ENCODE measurements at places on chromosomes 2 and 18.
A peak's percentile ranks its signal among the peaks of the same experiment; 100 is the strongest.

GRCh38 chr2:74191596-74192380, 6.6 kb upstream of the MTHFD2 start:
- no peak for DNase-seq

DNA sequence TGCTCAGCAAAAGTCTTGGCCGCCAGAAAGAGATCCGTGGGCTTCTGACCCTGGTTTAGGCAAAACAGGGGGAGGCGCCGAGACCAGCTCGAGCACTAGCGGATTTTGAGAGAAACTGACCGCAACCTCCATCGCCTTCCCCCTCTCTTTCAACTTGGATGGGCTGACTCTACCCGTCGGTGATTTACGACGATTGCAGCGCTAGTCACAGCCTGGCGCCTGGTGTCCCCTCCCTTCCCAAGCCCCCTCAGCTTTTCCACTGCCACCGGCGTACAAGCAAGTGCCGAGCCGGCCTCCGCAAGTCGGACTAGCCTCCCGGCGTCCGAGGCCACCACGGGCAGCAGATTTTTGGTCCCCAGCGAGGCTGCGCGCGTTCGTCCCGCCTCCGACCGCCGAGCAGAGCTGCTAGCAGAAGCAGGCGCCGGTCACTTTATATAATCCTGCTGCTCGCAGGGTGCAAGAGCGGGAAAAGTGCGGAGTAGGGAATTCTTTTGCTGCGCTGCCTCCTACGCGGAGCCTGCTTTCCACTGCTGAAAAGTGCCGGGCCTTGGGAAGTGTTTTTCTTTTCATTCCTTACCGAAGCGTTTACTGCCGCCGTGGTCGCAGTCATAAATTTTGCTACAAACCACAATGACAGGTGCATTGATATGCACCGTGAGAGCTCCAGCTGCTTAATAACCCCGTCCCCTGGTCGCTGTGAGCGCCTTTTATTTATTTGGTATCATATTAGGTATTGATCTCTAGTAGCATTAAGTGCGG, 7.7 kb downstream of the HOXD3 start:
- DNase-seq: no peak

- DNase-seq: no peak
These were observed 33.0 kb downstream of the SDC1 start for GRCh38 chr2:20191714-20192569.

DNA sequence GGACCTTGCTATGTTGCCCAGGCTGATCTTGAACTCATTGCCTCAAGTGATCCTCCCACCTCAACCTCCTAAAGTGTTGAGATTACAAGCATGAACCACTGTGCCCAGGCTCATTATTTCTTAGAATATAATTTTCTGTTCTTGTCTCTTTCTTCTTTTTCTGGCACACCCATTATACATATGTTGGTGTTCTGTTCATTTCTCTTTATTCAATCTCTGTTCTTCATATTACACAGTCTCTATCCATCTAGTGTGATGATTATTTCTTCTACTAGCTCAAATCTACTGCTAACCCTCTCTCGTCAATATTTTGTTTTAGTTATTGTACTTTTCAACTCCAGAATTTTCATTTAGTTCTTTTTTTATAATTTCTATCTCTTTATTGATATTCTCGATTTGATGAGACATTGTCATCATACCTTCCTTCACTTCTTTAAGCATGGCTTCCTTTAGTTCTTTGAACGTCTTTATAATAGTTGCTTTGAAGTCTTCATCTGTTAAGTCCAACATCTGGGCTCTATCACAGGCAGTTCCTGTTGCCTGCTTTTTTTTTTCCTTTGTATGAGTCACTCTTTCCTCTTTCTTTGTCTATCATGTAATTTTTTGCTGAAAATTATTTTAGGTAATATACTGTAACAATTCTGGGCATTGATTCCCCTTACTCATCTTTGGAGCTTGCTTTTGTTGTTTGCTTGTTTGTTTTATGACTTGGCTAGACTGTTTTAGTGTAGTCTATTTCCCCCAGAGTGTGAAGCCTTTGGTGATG, 196.4 kb upstream of the NABP1 start:
- no peak for DNase-seq

GRCh38 chr18:74544898-74545297, 10.6 kb downstream of the CNDP1 start:
- DNase-seq: no peak

DNA sequence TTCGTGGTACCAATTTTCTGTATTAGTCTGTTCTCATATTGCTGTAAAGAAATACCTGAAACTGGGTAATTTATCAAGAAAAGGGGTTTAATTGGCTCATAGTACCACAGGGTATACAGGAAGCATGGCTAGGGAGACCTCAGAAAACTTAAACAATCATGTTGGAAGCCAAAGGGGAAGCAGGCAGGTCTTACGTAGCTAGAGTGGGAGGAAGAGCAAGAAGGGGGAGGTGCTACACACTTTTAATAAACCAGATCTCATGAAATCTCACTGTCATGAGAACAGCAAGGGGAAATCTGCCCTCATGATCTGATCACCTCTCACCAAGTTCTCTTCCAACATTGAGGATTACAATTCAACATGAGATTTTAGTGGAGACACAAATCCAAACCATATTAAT, 226.8 kb upstream of the TPO start:
- no peak for DNase-seq

- no peak for DNase-seq
These were observed 342.2 kb upstream of the KYNU start for GRCh38 chr2:142535311-142535710.

GRCh38 chr18:7677001-7677400, 109.9 kb downstream of the PTPRM start:
- DNase-seq: no peak

DNA sequence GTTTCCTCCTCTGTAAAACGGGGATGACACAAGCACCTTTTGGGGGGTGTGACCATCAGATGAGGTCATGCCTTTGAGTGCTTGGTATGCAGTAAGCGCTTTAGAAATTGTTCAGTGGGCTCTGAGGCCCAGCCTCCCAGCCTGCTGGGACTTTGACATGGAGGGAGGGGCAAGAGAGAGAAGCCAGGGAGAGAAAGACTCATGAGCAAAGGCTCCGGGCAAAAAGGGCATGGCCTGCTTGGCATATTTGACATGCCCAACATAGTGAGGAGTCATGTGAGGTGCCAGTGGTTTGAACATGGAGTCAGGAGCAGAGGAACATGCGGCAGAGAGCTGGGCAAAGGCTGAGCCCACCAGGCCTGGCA, 14.0 kb downstream of the TNS1 start:
- DNase-seq: no peak

DNA sequence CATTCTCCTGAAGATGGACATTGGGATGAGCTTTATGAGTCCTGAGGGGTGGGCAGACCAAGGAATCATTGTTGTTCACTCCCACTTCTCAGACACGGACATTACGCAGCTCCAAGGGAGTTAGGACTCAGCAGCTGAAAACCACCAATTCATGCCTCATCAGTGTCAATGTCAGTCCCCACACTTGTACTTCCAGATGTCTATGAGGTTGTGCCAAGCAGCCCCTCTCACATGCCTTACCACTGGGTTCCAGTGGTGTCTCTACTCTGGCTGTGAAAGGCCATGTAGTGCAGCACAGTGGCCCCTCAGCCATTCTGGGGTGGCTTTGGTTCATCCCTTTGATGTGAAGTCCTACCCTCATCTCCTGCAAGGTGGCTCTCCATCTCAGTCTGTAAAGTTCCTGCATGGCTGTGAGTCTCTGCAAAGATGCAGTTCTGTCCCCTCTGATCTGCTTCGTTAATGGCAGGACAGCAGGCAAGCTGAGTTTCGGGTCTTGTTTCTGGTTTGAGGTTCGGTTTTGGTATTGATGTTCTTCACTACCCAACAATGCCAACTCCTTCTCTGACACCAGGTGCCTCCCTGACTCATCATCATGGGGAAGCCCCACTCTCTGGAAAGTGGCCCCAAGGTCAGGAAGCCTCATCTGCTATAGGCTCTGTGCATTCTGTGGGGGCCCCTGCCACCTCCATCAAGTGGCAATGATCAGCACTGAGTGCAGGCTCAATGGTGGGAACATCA, 14.0 kb upstream of the COL6A3 start:
- DNase-seq: no peak

GRCh38 chr2:215773728-215774127, 239.6 kb downstream of the MREG start:
- peak; percentile 63 for DNase-seq

- no peak for DNase-seq
These were observed 86.5 kb upstream of the UGP2 start for GRCh38 chr2:63755216-63755615.

DNA sequence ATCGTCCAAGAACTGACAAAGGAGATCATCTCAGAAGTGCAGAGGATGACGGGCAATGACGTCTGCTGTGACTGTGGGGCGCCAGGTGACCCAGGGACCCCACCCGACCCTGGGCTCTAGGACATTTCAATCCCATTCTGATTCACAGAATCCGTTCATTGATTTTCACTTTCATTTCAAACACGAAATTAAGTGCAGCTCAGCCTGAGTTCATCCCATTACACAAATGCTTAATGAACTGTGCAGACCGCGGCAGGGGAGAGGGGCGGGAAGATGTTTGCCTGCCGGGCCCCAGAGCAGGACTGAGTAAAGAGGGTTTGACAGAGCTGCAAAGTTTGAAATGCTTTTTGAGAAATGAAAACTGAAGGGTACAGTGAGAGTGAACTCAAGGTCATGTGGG, 67.1 kb downstream of the ITGB1BP1 start:
- DNase-seq: no peak

- peak; percentile 20 for DNase-seq
These were observed 115.0 kb downstream of the FAM124B start for GRCh38 chr2:224286923-224287322.

GRCh38 chr2:85799215-85799956, 45.6 kb downstream of the ATOH8 start:
- peak; percentile 86 for DNase-seq

DNA sequence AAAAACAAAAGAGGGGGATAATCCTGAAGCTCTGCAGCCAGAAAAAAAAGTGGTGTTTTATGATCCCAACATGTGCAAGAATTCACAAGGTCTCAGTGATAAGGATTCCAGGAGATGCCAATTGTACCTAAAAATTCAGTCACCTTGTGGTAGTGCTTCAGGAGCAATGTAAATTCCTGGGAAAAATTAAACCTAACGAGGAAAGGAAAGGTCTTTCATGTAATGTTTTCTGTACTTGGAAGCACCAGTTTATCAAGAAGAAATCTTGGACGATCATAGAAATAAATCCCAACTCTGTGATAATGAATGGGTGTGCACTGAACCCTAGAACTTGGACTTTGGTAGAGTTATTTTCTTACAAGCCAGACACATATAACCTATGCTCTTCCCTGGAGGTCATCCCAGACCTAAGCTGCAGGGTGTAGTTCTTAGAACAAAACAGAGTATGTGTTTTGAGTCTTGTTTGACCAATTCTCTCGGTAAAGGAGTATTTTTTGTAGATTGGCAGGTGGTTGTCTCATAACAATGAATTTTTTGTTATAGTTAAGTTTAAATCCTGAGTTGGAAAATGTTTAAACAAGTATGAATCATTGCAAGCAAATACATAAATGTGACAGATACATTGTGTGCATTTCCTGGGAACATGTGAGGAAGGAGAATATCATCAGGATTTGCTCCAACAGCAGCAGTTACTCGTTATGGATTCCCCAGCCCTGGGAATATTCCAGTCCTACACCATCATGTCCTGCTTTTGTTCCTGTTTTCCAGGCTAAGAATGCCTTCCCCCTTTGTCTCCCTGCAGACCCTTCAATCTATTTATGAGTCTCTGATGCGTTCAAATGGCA, 224.6 kb downstream of the NAPG start:
- peak; percentile 78 for DNase-seq

GRCh38 chr2:145402706-145403277, 882.9 kb upstream of the ZEB2 start:
- DNase-seq: peak; percentile 70

DNA sequence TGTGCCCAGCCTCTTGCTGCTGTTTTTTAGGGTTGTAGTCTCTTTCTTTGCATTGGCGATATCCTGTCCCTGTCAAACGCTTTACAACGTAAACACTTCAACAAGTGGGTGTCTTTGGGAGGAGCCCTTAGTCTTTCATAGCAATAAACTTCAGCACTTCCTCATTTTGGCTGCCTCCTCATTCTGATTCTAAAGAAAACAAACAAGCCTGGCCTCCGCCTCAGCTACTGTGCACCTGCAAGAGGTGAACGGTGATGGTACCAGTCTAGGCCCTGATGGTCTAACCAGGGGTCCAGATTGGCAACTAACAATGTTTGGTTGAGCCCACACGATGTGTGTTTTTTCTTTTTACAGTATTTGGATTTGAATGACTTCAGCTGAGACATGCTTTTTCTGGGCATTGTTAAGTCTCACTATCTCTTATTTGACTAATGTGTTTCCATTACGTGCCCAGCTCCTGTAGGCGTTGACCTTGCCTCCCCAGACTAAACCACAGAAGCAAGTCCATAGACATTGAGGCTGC, 53.2 kb upstream of the CUL3 start:
- DNase-seq: no peak

- peak; percentile 80 for DNase-seq
These were observed 645.7 kb downstream of the SLC4A3 start for GRCh38 chr2:220273082-220273481.

GRCh38 chr18:9150121-9150520, 13.5 kb downstream of the ANKRD12 start:
- no peak for DNase-seq
